ENCODE measurements at places on chromosomes 12 and 14.

- DNase-seq, result no peak
Measured at GRCh38 chr12:73815072-73815645, 722.5 kb upstream of the ATXN7L3B start.

GRCh38 chr12:76180401-76181277, 96.2 kb upstream of the NAP1L1 start:
- peak; percentile 4 for DNase-seq

DNA sequence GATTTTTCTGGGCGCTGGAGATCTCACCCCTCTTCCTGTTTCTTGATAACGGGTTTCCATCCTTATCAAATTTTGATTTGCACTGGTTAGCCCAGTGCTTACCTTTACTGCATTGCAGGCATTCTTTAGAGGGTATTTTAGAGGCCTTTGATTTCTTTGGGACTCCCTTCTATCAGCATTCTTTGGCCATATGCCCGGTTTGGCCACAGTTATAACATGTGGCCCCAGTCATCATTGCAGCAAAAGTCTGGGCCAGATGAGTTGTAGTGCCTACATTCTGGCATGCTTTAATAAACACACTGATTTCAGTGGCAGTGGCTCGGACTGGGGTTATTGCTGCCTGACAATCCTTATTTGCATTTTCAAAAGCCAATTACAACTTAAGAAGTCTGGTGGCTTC, 82.3 kb downstream of the KCNMB4 start:
- no peak for DNase-seq

- peak; percentile 57 for DNase-seq
Measured at GRCh38 chr12:66241061-66242043, 52.3 kb downstream of the IRAK3 start.

- DNase-seq, result no peak
Measured at GRCh38 chr14:60002819-60003492, 83.0 kb downstream of the LRRC9 start.

GRCh38 chr12:10968765-10969456, 17.8 kb downstream of the TAS2R50 start:
- no peak for DNase-seq

DNA sequence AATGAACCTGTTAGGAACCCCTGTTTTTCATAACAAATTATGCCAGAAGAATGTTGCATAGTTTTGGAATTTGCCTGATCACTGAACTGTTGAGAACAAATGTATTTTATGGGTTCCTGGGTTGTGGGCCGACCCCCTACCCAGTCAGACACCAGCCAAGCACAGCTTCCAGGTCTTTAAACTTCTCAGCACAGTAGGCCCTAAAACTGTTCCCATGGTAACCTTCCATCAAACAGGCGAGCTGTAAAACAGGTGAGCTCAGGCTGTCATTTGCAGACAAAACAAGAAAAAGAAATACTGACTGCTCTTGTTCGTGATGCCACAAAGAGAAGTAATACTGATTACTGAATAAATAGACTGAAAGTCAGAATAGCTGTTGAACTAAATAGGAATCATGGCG, 147.0 kb downstream of the PTPRO start:
- DNase-seq, result no peak

GRCh38 chr14:73661872-73662271, 17.1 kb downstream of the DNAL1 start:
- no peak for DNase-seq

DNA sequence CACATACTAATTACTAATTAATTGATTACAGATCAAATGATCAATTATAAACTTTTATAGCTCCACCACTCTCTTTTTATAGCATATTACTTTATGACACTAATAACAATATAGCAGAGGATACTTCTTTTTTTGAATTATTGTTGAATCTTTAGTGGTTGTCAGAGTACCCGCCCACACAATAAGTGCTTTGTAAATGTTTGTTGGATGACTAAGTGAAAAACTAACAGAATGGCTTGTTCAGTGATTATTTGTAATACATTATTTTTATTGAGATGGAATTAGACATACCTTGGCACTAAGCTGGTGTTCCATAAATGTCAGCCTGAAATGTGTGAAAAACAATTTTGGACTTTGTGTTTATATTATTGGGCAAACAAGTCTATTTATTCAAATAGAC, 670.5 kb upstream of the ATXN7L3B start:
- no peak for DNase-seq

DNA sequence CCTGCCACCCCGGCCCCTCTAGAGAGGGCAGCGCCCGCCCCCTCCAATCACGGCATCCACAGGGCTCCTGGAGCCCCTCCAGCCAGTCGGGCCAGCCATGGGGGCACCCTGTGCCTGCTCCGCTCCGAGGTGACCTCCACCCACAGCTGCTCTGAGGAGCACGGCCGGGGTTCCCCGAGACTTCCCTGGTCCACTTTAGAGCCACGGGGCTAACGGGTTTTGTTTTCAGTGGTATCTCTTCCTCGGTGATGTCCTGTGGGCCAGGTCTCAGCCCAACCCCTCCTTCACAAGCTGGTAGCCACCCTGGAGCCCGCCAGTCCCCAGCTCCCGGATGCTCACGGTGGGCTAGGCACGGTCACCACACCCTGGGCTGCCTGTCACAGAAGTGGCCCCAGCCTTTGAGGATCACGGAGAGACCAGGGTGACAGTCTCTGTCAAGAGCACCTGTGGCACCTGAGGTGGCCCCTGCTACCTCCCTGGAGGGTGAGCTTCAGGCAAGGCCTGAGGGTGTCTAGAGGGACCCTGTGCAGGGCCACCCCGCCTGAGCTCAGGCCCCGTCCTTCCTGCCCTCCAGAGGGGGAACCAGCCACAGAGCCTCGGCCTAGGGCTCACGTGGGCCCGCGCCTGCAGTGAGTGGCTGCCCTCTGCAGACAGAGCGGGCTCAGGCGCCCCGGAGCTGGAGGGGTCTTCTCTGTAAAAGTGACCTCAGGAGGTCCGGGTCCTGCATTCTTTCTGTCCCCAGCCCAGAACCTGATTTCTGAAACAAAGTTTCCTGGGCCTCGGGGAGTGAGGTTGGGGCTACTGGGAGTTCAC, 146.0 kb upstream of the C14orf180 start:
- no peak for DNase-seq

- no peak for DNase-seq
Measured at GRCh38 chr14:64255756-64256155, 38.4 kb downstream of the ESR2 start.

- peak; percentile 43 for DNase-seq
Measured at GRCh38 chr12:47773858-47774580, 981 bp downstream of the SLC48A1 start.

- no peak for DNase-seq
Measured at GRCh38 chr14:89371585-89372511, 45.2 kb downstream of the FOXN3 start.

DNA sequence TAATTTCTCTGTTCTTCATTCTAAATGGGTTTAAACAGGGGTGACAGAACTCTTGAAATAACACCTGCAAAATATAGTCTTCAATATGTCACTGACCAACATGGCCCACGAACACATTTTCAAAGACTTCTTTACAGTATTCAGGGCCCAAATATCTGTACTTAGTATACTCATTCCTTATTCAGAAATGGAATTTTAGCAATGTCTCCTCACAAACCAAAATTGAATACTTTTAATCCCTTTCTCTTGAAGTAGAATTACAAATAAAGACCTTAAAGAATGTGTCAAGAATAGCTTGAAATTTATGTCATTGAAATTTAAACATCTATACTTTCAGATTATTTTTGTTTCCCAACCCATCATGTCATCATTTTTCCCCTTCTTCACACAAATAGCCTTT, 263.1 kb downstream of the LRIG3 start:
- no peak for DNase-seq

GRCh38 chr12:13981296-13981962, at the start of gene GRIN2B:
GRIN2B (minus strand) TSS chr12:13981602; CDS start chr12:13866208, 115,394 bp downstream.
- DNase-seq, result no peak

DNA sequence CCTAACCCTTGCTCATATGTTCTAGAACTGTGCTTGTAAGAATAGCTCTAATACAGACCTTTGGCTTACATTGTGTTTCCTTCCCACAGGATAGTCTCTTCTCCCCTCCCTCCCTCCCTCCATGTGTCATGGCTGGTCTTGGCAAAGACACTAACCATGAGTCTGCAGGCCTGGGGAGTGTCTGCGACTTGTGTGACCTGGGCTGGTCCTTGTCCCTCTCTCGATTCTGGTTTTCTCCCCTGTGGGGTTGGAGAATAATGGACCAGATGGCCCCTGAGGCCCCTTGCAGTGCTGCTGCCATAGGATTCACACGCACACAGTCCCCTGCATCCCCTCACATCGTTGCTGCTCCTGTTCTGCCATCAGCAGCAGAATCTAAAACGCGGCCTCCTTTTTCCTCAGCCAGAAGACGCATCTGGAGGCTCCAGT, 30.3 kb downstream of the DEGS2 start:
- no peak for DNase-seq

DNA sequence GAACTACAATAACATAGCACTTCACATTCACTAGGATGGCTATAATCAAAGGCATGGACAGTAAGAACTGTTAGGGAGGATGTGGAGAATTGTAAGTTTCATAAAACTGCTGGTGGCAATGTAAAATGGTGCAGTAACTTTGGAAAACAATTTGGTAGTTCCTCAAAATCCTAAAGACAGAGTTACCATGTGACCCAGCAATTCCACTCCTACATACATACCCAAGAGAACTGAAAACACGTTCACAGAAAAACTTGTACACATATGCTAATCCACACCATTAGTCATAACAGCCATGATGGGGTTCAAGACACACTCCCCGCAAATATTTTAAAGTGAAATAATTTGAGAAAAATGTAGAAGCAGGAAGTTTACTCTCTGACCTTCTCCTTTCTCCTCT, 31.7 kb downstream of the GALC start:
- no peak for DNase-seq

GRCh38 chr12:6442836-6443235, 1.9 kb upstream of the CD27 start:
- no peak for DNase-seq

- DNase-seq, result no peak
Measured at GRCh38 chr12:61566183-61566582, 694.0 kb upstream of the USP15 start.

DNA sequence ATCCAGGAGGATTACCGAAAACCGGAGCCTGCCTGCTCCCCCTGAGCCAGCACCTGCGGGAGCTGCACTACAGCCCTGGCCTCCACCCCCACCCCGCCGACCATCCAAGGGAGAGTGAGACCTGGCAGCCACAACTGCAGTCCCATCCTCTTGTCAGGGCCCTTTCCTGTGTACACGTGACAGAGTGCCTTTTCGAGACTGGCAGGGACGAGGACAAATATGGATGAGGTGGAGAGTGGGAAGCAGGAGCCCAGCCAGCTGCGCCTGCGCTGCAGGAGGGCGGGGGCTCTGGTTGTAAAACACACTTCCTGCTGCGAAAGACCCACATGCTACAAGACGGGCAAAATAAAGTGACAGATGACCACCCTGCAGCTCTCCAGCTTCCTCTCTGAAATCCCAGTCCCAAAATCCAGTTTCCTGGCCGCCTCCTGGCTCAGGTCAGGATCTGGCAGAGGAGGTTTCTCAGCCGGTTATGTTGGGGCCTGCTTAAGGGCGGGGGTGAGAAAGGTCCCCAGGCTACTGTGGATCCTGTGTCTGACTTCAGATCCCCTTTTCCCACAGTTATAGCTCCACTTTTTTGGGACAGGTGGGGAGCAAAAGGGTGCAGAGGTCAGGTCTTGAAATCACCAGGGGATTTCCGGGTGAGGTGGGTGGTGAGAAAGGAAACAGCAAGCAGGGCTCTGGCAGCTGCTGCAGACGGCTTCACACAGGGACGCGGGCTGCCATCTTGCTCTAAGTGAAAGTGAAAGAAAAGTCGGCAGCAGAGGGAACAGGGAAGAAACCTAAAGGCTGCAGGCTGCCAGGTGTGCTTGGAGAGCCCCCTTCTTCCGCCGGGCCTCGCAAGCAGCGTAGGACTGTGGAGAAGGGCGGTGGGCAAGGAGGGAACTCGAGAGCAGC, at the start of gene TAPBPL:
Gene TAPBPL (plus strand): TSS at position 695 of the 897 bp plus-strand sequence. CDS start 207 bp downstream, outside the sequence.
- peak; percentile 83 for DNase-seq

DNA sequence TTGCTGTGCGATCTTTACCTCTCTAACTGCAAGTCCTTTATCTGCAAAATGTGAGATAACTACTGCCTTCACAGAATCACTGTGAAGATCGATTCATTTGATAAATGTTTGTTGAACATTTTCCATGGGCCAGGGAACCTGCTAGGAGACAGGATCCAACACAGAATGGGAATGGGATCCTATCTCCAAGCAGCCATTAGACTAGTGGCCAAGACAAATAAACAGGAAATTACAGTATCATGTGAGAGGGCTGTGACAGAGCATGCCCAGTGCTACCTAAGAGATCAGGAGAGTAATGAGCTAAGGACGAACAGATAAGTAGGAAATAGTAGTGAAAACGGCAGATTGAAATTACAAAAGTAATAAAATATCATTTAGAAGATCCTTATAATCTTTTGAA, 105.7 kb downstream of the GRIN2B start:
- DNase-seq, result no peak

GRCh38 chr14:92785667-92786426, 8.3 kb upstream of the GOLGA5 start:
- peak; percentile 91 for DNase-seq

GRCh38 chr12:132354982-132355680, 25.7 kb upstream of the GALNT9 start:
- DNase-seq, result no peak

- no peak for DNase-seq
Measured at GRCh38 chr12:123696646-123697045, 15.5 kb upstream of the ATP6V0A2 start.
